ENCODE measurements at places on chromosomes 5 and 9. TPM values are rescaled to one million over a fixed set of nuclear protein-coding genes. Genes with fewer than 3 reads are reported as not detected.

The ELL2 gene
- total RNA-seq = 38.4 TPM

DNA sequence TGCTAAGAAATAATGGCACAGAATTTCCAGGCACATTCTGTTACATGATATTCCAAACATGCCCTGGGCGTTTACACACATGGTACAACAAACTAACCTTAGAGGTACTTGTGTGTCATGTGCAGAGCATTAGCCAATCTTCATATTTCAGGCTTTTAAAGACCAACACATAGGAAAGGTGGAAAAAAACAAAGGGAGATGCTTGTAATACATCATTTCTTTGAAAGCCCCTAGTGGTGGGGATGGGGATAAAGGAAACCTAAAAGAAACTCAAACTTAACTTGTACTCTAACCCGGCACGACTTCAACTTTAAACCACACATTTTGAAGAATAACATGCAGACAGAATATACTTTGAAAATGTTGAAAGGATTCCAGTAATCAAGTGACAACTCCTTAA is 133.6 kb downstream of the PTPRD start:
- no peak for ATAC-seq

GRCh38 chr5:17282283-17283120 is 65.1 kb downstream of the BASP1 start:
- ATAC-seq = no peak

GRCh38 chr9:25677301-25678146 is 720 bp downstream of the TUSC1 start:
- peak; percentile 96 for ATAC-seq

DNA sequence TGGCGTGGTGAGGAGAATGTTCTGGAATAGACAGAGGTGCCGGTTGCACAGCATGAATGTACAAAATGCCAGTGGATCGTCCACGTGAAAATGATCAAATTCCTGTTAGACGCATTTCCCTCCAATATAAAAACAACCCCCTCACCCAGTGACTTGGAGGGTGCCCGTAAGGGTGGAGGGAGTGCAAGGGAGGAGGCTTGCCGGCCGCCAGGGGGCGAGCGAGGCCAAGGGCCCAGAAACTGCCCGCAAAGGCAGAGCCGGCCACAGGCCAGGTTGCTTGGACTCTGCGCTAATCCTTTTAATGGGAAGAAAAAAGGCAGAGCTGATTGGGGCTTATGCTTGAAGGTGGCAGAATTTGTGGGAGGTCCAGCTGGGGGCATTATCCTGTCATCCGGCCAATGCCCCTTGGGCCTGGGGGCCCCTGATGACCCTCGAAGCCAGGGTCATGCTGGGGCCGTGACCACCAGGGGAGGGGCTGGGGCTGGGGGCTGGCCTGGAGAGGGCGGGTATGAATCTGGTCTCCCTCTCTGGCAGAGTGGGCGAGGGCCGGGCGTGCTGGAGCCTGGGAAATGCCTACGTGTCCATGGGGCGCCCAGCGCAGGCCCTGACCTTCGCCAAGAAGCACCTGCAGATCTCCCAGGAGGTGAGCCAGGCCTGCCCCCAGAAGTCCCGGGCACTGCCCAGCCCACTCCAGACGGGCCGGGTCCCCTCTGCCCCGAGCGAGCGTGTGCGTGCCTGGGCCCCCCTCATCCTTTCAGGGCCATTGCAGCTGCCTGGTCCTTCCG is 12.0 kb downstream of the GPSM1 start:
- peak; percentile 57 for ATAC-seq

GRCh38 chr5:76867827-76868693 is 18.2 kb downstream of the S100Z start:
- no peak for ATAC-seq

The STK32A gene
- 2.2 TPM for total RNA-seq

The C8G gene
- not detected for total RNA-seq

- ATAC-seq = no peak
Observed at GRCh38 chr5:113450462-113450861, 15.7 kb upstream of the TSSK1B start.

DNA sequence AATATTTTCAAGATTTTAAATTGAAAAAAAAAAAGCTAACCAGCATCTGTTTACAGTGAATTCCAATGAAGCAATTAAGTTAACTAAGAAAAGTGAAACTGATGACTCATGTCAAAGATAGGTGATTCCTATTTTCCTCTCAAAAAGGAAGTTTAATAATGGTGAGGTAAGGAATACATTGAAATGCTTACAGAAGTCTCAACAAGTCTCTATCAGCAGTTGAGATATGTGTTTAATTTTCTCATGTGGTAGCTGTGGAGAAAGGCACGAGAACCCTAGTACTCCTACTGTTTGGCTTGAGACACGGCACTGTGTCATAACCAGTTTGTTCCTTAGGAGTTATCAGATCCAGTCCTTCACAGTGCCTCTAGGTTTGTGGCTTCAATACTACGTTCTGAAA is 114.5 kb downstream of the SLC25A46 start:
- ATAC-seq = no peak

- no peak for ATAC-seq
Observed at GRCh38 chr5:16578474-16578883, 38.3 kb downstream of the RETREG1 start.

GRCh38 chr9:121562301-121562700 is 62.7 kb upstream of the GGTA1 start:
- no peak for ATAC-seq

DNA sequence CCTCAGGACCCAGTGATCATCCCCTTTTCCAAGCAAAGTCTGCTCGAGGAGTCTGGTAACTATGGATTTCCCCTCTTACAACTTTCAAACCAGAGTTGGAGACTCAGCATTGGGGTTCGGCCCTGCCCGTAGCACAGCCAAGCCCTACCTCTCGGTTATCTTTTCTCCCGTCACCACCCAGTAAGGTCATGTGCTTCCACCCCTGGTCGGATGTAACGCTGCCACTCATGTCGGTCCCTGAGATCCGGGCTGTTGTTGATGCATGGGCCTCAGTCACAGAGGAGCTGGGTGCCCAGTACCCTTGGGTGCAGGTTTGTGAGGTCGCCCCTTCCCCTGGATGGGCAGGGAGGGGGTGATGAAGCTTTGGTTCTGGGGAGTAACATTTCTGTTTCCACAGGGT is 1.2 kb downstream of the GALT start:
- ATAC-seq = no peak

- ATAC-seq = peak; percentile 29
Observed at GRCh38 chr9:91799113-91799744, 150.8 kb downstream of the ROR2 start.

The SHOC1 gene
- not detected for total RNA-seq

- no peak for ATAC-seq
Observed at GRCh38 chr9:107227774-107228173, 55.3 kb upstream of the RAD23B start.

DNA sequence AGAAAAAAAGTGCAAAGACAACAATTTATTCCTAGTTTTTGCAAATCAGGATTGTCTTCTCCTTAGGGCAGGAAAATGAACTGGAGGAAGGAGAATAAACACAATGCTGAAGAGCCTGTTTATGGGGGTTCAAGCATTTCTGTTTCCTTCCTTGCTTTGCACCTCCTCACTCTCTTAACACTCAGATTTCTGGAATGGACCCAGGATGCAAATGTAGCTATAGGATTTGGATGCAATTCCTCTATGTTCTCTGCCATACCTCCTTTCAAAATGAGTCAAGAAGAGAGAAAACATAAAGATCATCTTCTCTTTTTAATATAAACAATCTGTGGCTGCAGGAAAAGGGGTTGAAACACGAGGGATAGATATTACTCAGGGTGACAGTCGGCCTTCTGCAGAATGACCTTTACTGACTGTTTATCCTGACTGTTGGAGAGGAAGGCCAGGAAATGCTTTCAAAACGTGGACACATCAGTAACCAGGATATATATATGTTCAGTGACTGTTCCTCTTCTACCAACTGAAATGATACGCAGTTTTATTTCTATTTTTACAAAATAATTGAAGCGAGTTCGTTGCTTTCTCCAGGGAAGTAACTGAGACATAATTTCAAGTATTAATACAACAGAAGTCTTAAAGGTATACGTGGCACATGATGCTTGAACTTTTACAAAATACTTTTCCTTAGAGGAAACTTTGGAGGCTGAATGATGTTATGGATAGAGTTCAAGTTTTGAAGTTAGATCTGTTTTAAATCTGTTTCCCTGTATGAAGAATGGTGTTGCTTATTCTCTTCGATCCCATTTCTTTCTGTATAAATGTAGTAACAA is 44.4 kb downstream of the ACTBL2 start:
- ATAC-seq = no peak

GRCh38 chr5:74342948-74343682 is 297.4 kb downstream of the ENC1 start:
- no peak for ATAC-seq

GRCh38 chr9:112334432-112334841 is 1.0 kb upstream of the PTBP3 start:
- no peak for ATAC-seq

DNA sequence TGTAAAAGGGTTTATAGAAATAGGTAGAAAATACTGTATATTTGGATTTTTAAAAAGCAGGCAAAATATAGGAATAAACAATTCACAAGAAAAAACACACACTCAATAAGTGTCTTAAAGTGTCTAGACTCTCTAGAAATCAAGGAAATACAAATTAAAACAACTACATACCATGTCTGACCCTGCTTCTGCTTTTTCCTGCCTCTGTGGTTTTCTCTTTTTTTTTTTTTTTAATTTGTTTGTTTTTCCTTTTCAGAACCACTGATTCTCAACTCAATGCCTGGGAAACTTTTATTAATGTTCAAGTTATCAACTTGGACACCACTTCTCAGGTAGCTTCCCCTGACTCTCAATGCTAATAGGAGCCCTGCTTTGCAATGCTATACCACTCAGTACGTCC is 25.5 kb upstream of the TAS2R1 start:
- no peak for ATAC-seq

The PHF24 gene
- total RNA-seq = 0.67 TPM

DNA sequence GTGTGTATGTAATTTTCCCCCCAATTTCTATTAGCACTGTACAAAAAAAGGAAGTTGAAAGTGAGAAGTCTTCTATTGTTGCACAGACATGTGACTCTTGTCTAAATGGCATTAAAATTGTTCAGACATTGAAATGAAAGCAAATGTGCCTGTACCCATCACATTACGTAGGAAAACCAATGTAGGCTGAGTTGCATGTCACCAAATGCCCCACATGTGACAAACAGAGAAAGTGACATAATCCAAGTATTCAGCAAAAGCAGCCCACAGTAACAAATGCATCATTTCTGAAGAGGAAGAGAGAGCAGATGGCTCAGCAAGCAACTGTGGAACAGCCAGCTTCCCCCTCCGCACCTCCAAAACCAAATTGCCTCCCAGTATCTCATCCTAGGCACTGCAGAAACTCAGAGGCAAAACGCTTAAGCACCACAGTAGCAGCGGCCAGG is 161.5 kb upstream of the NR4A3 start:
- ATAC-seq = no peak

The EIF4EBP3 gene
- total RNA-seq = 21.5 TPM

DNA sequence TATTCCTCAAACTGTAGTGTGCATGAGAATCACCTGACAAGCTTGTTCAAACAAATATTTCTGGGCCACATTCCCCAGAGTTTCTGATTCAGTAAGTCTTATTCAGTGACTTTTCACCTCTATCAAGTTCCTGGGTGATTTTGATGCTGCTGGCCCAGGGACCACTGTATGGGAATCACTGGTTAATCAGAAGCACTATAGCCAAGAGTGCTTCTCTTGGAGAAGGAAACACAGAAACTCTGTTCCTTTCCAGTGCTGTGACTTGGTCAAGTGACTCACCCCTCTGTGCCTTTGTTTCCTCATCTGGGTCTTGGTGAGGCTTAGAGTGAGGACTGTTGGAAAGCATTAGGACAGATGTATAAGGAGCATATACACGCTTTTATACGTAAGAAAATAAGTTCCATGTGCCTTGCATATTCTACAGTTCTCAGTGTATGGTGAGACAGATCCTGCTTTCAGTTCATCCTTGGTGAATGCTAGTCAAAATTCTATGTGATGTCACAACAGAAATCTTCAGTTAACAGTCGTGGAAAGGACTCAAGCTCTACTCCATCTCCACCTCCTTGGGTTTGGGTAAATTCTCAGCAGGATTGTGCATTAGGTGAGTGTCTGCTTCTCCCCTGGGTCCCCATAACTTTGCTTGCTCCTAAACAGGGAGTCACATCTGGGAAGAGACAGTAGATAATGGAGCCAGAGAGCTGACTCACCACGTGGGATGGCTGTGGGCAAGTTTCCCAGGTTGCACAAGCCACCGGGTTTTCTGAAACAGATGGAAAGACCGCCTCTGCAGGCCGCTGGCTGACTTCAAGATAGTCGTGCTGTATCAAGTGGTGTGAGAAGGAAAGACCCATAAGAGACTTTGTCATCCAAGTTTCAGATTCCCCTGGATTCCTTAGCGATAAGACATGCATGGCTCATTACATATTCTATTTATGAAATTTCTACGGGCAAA is 117.0 kb downstream of the NXNL2 start:
- peak; percentile 94 for ATAC-seq

The IL9 gene
- not detected for total RNA-seq

- ATAC-seq = no peak
Observed at GRCh38 chr9:135665795-135666189, 2.7 kb downstream of the LCN9 start.

DNA sequence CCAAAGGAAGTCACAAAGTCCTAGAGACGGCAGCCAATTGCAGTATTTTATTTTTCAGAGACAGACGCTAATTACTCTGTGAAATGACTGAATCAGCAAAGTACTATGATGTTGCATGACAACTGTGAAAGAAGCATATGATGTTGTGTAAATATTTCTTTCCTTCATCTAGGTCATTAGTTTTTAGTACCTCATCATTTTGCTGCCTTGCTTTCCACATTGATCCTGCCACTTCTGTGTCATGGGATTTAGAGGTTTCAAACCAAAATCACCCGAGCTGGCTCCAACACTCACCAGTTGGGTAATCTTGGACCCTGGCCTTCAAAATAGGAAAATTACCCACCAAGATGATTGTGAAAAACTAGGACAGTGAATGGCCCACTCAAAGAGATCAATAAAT is 585.2 kb downstream of the ACTL7B start:
- ATAC-seq = no peak

GRCh38 chr5:175253597-175253996 is 190.4 kb downstream of the DRD1 start:
- ATAC-seq = no peak

The NUTM2G gene
- not detected for total RNA-seq

GRCh38 chr5:594226-594860 is 17.8 kb upstream of the CEP72 start:
- ATAC-seq = no peak

GRCh38 chr5:79561525-79561893 is 47.6 kb upstream of the HOMER1 start:
- ATAC-seq = no peak

The MZB1 gene
- total RNA-seq = not detected

The CARD9 gene
- total RNA-seq = 2.1 TPM

DNA sequence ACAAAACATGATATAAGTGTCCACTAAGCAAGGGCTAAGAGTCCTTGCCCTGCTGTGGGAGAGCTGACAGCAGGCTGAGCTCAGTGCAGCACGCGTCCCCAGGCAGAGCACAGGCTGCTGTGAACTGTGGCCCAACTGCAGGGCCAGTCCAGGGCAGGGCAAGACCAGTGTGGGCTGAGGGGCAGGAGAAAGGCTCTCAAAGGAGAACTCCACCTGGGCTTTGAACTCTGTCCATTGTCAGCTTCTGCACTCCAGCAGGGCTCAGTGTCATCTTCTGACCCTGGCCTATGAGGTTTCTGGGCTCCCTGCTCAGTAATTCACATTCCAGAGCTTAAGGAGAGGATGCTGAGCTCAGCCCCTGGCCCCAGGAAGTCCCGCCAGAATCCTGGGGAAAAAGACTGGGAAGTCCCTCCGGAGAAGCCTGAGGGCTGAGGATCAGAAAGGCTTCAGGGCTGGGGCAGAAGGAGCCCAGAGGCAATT is 37.4 kb downstream of the LHFPL2 start:
- ATAC-seq = peak; percentile 45

- no peak for ATAC-seq
Observed at GRCh38 chr9:34896112-34896511, 62.0 kb upstream of the PHF24 start.

GRCh38 chr5:159576902-159577301 is 246.6 kb upstream of the IL12B start:
- ATAC-seq = no peak
